ENCODE measurements at places on chromosomes 5 and 9. TPM values are rescaled to one million over a fixed set of nuclear protein-coding genes. Genes with fewer than 3 reads are reported as not detected.
A peak's percentile ranks its signal among the peaks of the same experiment; 100 is the strongest.

GRCh38 chr5:53464722-53465121 is 15.7 kb upstream of the FST start:
- DNase-seq: no peak

GRCh38 chr5:32285510-32286138 is 27.1 kb downstream of the MTMR12 start:
- DNase-seq: no peak

COL27A1 gene
- 8.5 TPM for total RNA-seq

ZNF879 gene
- 2.4 TPM for total RNA-seq

- no peak for DNase-seq
These were observed 4.9 kb downstream of the AK6 start for GRCh38 chr5:69364414-69364813.

DNA sequence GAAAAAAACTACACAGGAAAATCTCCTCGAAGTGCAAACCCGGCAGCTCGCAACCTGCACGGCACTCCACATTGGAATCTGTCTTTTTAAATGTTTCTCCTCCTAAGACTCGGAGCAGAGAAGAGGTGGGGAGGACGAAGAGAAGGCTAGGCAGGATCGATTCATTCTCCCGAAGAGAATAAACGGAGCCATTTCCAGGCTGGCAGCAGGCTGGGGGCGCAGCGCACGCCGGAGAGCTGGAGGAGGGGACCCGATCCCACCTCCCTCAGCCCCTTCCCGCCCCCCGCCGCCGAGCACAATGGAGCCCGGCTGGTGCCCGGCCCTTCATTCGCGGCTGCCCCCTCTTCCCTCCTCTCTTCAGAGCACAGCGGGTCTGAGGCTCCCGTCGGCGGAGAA is 628 bp downstream of the HOMER1 start:
- no peak for DNase-seq

- peak; percentile 59 for DNase-seq
These were observed 13.8 kb upstream of the CTSL start for GRCh38 chr9:87711857-87712800.

- no peak for DNase-seq
These were observed 126.1 kb upstream of the WWC1 start for GRCh38 chr5:168165221-168165914.

MEIKIN gene
- total RNA-seq: not detected

KCNIP1 gene
- total RNA-seq: 2.0 TPM

- no peak for DNase-seq
These were observed 25.0 kb downstream of the NDFIP1 start for GRCh38 chr5:142133330-142134206.

DNA sequence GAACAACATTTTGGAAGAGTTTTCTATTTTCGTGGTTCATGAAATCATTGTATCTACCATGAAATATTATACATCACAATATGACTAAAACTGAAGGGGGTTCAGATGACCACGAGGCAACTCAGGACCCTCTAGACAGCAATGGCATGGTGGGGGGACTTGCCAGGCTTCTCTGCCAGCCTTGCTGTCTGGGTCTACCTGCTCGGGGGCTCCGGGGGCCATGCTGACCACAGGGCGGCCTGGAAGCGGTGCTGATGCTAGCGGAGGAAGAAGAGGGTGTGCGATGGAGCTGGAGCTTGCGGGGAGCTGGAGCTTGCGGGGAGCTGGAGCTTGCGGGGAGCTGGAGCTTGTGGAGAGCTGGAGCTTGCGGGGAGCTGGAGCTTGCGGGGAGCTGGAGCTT is 89.2 kb upstream of the IRX4 start:
- DNase-seq: no peak

GRCh38 chr9:113261917-113262671 is 13.3 kb downstream of the CDC26 start:
- DNase-seq: peak; percentile 30

FOXD4L4 gene
- not detected for total RNA-seq

DNA sequence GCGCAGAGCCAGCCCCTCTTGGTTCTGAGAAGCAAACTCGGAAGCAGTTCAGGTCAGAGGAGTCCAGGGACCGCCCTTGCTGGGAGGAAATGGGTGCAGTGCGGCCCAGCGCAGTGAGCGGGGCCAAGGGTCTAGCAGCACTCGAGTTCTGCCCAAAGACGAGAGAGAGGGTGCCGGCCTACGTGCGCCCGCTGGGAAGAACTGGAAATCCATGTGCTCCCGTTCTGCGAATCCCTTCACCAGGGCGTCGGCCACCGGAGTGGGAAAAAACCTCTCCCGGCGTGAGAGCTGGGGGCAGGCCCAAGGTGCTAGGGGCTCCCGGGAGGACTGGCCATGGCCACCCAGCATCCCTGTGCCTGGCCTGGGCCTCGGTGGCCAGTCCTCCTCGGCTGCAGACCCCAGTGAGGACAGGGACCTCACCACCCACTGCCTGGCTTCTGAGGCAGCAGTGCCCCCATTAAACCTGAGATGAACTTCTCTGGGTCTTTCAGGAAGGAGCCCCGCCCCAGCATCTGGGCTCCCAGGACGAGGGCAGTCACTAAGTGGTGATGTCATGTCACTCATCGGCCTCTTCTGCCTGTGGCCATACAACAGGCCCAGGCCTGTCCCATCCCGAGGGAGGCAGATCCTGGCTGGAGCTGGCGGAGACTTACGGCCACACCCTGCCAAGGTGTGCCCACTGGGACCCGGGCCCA is 10.6 kb downstream of the TMEM250 start:
- DNase-seq: no peak

PCDHAC1 gene
- total RNA-seq: not detected

DNA sequence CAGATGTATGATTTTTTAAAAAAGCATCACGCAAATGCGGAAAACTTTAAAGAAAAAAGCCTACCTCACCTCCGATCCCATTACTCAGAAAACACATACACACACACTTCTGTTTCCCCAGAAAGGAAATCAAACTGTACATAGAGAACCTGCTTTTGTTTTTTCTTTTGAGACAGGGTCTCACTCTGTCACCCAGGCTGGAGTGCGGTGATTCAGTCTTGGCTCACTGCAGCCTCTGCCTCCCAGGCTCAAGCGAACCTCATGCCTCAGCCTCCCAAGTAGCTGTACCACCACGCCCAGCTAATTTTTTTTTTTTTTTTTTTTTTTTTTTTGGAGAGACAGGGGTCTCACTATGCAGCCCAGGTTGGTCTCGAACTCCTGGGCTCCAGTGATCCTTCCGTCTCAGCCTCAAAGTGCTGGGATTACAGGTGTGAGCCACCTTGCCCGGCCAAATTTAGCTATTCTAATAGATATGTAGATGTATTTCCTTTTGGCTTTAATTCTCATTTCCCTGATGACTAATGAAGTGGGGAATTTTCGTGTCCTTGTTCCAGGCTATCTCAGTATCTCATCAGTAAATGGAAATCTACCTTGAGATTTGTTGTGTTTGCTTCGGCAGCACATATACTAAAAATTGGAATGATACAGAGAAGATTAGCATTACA is 25.7 kb upstream of the EEIG1 start:
- DNase-seq: no peak

CDO1 gene
- 2.1 TPM for total RNA-seq

GRCh38 chr9:136703276-136703860 is 9.0 kb upstream of the DIPK1B start:
- no peak for DNase-seq

RMRP gene
- total RNA-seq: 10,636 TPM

ADAMTS16 gene
- under 0.01 TPM for total RNA-seq

SPATA31E1 gene
- not detected for total RNA-seq

GRCh38 chr5:74174366-74174765 is 466.2 kb downstream of the ENC1 start:
- DNase-seq: no peak

SAXO1 gene
- total RNA-seq: not detected

GRCh38 chr5:7793895-7794294 is 57.0 kb downstream of the CFAP90 start:
- DNase-seq: no peak

HTR4 gene
- not detected for total RNA-seq

DNA sequence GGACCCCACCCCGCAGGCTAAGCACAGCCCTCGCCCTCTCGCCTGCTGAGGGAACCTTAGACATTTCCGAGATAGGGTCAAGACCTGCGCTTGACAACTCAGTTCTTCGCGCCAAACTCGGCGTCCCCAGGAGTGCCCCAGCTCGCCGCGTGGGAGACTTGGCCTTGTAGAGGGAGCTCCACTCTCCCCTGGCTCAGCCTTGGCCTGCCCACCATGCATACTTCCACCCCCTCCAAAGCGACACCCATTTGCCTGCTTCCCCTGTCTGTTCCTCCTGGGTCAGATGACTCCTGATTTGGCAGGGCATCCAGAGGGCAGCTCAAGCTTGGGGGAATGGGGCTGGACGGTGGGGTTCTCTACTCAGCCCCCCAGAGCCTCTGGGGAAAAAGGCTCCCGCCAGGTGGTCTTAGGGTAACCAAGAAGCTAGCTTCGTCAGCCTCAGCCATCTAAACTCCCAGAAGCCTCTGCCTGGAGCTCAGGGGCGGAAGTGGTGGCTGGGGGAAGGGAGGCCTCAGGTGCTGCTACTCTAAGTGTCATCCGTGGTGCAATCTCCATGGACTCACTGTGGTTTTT is 560 bp downstream of the DOCK2 start:
- DNase-seq: no peak

SNCAIP gene
- 1.1 TPM for total RNA-seq

GRCh38 chr5:59299006-59299405 is 594.5 kb downstream of the PDE4D start:
- DNase-seq: no peak

DNA sequence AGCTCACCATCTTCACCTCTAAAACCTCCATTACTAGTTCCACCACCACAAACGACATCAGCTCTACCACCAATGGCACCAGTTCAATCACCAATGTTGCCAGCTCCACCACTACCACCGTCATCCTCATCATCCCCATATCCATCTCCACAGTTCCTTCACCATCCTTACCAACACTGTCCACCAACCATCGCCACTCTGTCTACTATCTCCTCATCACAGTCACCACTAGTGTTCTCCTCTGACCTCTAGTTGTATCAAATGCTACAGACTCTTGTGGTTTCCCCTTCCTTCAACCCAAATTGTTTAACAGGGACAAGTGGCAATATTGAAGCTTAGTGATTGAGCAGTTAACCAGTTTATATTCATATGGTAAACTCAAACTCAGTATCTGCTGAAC is 182.6 kb downstream of the CAAP1 start:
- no peak for DNase-seq

Measured in epithelial cell of proximal tubule (primary cell).